LHCN-M2 (cell line): ENCODE measurements at places on chromosomes 13 and 19. TPM values are rescaled to one million over a fixed set of nuclear protein-coding genes. Genes with fewer than 3 reads are reported as not detected.
A peak's percentile ranks its signal among the peaks of the same experiment; 100 is the strongest.

GRCh38 chr19:2495651-2496316 is 19.9 kb downstream of the GADD45B start:
- peak; percentile 21 for DNase-seq

DNA sequence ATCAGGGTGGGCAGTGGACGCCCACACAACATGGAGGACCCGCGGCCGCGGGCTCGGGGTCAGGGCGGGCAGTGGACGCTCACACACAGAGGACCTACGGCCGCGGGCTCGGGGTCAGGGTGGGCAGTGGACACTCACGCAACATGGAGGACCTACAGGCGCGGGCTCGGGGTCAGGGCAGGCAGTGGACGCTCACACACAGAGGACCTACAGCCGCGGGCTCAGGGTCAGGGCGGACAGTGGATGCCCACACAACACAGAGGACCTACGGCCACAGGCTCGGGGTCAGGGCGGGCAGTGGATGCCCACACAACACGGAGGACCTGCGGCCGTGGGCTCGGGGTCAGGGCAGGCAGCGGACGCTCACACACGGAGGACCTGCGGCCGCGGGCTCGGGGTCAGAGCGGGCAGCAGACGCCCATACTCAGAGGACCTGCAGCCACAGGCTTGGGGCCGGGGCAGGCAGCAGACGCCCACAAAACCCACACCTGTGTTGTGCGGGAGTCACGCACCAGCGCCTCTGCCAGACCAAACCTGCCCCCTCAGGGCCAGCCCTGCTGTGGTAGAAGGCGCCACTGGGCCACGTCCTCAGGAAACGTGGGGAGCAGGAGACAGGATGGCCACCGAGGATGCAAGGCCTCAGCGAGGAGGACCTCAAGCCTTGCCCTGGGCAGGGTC is 27.6 kb upstream of the C13orf46 start:
- DNase-seq: no peak

DNA sequence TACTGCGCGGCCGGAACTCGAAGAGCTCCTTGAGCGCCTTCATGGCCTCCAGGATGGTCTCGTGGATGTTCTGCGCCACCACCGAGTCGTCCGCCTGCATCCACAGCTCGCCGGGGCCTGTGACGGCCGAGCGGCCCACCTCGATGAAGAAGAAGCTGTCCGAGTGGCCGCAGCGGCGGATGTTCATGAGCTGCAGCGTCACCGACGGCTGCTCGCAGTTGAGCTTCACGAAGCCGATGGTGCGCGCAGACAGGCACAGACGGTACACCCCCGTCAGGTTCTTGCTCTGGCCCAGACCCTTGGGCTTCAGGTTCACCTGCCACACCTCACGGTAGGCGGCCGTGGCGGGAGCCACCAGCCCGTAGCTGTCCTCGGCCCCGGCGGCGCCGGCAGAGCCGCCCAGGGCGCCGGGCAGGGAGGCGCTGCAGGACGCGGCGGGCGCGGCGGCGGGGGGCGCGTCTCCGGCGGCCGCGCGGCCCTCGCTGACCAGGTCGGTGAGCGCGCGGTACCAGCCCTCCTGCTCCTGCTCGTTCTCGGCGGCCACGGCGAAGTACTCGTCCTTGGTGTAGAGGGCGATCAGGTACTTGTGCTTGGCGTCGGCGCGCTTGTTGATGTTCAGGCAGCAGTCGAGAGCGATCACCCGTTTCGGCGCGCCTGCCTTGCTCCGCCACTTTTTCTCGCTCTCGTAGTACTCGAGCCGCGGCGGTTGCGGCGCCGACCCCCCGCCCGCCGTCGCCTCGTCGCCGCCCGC is 1.1 kb downstream of the IRS2 start:
- DNase-seq: peak; percentile 71

- DNase-seq: no peak
These were observed 6.4 kb upstream of the TMC4 start for GRCh38 chr19:54179262-54179852.

- peak; percentile 95 for DNase-seq
These were observed 18.6 kb downstream of the NALCN start for GRCh38 chr13:101397742-101398141.

- DNase-seq: no peak
These were observed 88.9 kb downstream of the WDFY2 start for GRCh38 chr13:51673165-51673564.

- DNase-seq: no peak
These were observed 23.8 kb upstream of the TM9SF2 start for GRCh38 chr13:99477493-99477892.

- DNase-seq: no peak
These were observed 23.9 kb upstream of the URAD start for GRCh38 chr13:28012383-28012782.

DNA sequence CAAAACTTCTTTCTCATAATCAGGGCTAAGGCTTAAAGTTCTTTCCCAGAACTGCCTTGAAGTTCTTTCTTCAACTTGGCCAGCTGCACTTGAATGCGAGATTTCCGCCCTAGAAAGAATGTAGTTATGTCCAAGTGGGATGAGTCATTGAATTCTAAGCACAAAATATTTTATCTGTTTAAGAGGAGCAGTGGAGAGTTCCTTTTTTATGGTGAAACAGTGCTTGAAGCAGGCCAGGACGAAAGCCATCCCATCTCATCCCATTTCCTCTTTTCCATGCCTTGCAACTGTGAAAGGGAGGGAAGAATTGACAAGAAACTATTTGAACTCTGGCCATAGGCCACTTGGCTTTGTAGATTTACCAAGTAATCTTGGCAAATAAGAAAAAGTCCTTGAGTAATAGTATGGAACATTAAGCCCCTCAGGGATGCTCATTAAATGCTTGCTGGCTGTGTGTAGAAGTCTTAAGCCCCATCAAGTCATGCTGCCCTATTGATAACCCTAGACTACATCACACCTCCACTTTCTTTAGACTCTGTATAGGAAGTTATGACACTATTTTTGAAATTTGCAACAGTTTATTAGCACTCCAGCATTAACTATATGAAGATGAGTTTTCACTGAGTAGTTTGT is 174.5 kb downstream of the KCTD12 start:
- DNase-seq: peak; percentile 93

DNA sequence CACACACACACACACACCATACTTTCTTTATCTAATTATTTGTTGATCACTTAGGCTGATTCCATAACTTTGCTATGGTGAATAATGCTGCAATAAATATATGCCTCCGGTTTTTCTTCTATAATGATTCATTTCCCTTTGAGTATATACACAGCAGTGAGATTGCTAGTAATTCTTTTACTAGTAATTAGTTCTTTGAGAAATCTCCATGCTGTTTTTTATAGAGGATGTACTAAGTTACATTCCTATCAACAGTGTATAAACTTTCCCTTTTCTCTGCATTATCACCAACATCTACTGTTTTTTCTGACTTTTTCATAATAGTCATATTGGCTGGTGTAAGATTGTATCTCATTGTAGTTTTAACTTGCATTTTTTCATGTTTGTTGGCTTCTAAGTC is 1405.1 kb downstream of the PCDH9 start:
- no peak for DNase-seq

DNA sequence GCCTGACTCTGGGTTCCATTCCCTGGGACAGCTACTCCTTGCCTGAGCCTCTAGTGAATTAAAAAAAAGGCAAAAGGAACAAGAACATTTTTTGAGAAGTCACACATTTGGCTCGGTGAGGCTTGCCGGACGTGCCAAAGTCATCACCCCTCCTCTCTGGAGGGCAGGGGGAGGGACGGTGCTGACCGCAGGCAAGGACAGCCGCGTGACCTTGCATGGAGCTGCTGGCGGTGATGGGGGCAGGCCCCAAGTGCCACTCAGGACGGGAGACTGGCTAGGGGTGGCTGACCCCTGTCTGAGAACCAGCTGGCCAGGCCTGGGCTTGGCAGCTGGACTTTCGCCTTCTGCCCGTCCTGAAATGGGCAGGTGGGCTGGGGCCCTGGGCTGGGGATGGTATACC is 26.4 kb downstream of the MAP2K2 start:
- no peak for DNase-seq

DNA sequence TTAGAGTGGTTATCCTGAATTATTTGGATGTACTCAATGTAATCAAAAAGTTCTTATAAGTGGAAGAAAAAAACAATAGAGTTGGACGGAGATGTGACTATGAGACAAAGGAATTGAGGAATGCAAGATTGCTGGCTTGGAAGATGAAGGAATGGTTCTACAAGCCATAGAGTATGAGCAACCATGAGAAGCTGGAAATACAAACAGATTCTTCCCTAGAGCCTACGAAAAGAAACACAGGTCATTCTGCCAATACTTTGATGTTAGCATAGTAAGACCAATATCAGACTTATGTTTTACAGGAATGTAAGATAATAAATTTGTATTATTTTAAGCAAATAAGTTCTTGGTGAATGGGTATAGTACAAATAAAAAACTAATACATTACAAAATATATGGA is 249.2 kb downstream of the DIAPH3 start:
- peak; percentile 15 for DNase-seq

GRCh38 chr19:42332059-42332458 is 6.6 kb downstream of the MEGF8 start:
- no peak for DNase-seq

- peak; percentile 28 for DNase-seq
These were observed 32.5 kb upstream of the NDFIP2 start for GRCh38 chr13:79448413-79448812.

GRCh38 chr13:77829963-77830362 is 88.7 kb downstream of the EDNRB start:
- DNase-seq: no peak

- peak; percentile 88 for DNase-seq
These were observed 376.4 kb downstream of the GPC6 start for GRCh38 chr13:93603043-93603442.

The RDH8 gene
- total RNA-seq: not detected in 2 replicates

The ZNF135 gene
- total RNA-seq: 0.83 and 1.4 TPM in 2 replicates

The PCDH20 gene
- total RNA-seq: not detected in 2 replicates

The PLIN4 gene
- total RNA-seq: under 0.01 TPM in 1 of 2 replicates, not detected in the other

The ATCAY gene
- 0.06 TPM in 1 of 2 replicates, not detected in the other for total RNA-seq

The CCNA1 gene
- 0.77 and 1.8 TPM in 2 replicates for total RNA-seq

The ZNF625 gene
- 8.6 and 10.6 TPM in 2 replicates for total RNA-seq

The UPF3A gene
- total RNA-seq: 24.2 and 30.2 TPM in 2 replicates

The MISP gene
- total RNA-seq: 0.46 and 0.58 TPM in 2 replicates
